ENCODE measurements at places on chromosomes 3 and 15. TPM values are rescaled to one million over a fixed set of nuclear protein-coding genes. Genes with fewer than 3 reads are reported as not detected.

Gene ITIH1
- total RNA-seq = not detected

Gene TM6SF1
- total RNA-seq = 3.4 TPM

Gene LRRC49
- total RNA-seq = 63.4 TPM

Gene MGLL
- 46.3 TPM for total RNA-seq

Gene CNTN4
- 98.5 TPM for total RNA-seq

Gene CFAP100
- not detected for total RNA-seq

Gene ZNF502
- 22.1 TPM for total RNA-seq

Gene HDGFL3
- total RNA-seq = 107 TPM

Gene SPTSSB
- total RNA-seq = 4.1 TPM

Gene ARPIN
- 28.5 TPM for total RNA-seq

Gene C2CD4A
- not detected for total RNA-seq

Measured in camera-type eye (tissue), 1 donor.